CD4-positive, alpha-beta T cell treated with Interleukin-4 for 4 hours (primary cell): ENCODE measurements at places on chromosomes 2 and 18.

GRCh38 chr2:66344087-66344663, 90.8 kb upstream of the MEIS1 start:
- no peak for DNase-seq

DNA sequence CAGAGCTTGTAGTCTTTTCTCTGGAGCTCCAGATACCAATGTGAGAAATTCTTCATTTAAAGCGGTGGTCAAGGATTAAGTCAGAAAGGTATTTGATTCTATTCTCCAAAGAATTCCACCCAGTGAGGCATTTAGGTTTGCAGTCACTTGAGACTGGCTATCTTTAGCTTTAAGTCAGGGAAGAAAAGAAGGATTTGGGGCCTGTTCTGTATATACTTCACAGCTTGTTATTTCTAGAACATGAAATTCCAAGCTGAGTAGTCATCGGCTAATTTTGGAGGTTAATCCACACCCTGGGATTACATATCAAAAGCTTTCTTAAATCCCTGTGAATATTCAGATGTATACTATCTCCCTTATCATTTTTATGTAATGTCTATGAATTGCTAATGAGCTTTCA, 39.4 kb downstream of the MYOM1 start:
- no peak for DNase-seq

GRCh38 chr2:189536830-189537229, 43.8 kb downstream of the SLC40A1 start:
- DNase-seq, result no peak

DNA sequence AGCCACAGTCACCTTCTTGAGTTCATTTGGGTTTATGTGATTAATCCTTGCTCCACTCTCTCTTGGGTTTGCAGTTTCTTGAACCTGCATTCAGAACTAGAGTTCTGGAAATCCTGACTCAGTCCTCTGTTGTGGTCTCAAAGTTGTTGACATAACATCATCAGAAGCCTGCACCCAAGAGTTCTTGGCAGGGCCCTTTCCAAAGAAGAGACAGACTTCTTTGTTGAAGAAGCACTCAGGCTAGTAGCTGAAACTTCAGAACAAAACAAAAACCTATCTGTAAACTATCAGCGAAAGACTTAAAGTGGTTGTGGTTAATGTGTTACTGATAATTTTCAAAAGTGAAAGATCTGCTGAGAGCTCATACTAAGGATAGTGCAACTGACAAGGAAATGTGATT, 120.8 kb downstream of the FAM168B start:
- peak; percentile 31 for DNase-seq

GRCh38 chr2:130882991-130883390, 46.3 kb downstream of the ARHGEF4 start:
- no peak for DNase-seq

- DNase-seq, result no peak
These were observed 3.7 kb upstream of the INSIG2 start for GRCh38 chr2:118084491-118085089.

DNA sequence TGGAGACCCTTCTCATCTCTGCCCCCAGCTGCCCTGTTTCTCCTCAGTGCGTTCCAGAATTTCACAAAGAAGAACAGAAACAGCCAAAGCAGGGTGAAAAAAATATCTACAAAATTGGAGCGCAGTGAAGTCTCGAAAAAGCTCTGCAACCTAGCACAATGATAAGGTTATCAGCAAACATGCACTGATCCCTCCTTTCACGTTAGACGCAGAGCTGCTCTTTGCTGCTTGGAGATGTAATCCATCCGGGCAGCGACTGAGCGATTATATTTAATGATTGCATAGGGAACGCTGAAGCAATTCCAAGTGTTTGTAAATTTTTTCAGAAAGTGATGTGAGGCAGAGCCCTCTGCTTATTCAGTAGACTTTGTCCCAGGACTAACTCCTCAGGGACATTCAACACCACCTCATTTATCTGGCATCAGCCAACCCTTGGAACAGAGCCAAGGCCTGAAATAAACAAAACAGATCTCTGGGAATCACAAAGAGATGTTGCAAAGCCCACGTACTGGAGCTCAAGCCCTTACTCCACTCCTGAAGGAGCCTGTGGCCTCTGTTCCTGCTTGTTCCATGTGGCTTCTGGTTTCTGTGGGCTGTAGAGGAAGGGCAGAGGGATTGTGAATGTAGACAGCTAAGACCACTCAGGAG, 172.6 kb upstream of the BCL2L11 start:
- DNase-seq, result no peak

- DNase-seq, result no peak
These were observed 219.3 kb downstream of the TTC32 start for GRCh38 chr2:19682493-19682892.

DNA sequence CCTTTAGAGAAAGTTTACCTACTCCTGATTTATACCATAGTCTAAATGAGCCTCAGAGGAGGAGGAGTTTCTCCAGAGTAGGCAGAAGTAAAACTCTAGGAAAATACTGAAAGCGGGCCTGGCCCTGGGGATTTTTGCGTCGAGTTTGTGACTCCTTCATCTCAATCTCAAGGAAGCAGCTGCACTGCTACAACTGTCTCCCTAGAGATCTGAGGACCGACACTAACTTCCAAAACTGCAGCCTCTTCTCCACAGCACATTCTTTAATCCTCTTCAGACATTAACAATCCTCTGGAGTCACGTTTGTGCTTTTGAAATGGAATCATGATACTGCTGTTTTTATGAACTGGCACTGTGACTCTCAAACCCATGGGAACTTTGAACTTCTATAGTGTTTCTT, 281.4 kb downstream of the KCNS3 start:
- DNase-seq, result no peak

DNA sequence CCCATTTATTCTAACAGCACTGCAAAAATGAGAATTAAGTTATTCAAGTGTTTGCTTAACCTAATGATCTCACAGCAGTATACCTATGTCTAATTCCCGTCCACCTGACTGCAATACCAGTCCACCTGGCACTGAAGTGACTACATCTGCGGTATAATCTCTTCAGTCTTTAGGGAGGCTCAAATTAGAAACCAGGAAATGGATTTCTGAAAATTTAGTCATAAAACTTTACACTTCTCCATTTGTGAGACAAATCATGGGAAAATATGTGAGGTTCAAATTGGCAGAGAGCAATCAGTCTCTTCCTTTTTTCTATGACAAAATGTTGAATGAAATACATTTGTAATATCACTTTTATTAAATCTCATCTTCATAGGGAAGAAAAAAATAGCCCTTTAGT, 33.0 kb downstream of the FTCDNL1 start:
- no peak for DNase-seq

- no peak for DNase-seq
These were observed 559.8 kb upstream of the FANCL start for GRCh38 chr2:58800881-58801280.

DNA sequence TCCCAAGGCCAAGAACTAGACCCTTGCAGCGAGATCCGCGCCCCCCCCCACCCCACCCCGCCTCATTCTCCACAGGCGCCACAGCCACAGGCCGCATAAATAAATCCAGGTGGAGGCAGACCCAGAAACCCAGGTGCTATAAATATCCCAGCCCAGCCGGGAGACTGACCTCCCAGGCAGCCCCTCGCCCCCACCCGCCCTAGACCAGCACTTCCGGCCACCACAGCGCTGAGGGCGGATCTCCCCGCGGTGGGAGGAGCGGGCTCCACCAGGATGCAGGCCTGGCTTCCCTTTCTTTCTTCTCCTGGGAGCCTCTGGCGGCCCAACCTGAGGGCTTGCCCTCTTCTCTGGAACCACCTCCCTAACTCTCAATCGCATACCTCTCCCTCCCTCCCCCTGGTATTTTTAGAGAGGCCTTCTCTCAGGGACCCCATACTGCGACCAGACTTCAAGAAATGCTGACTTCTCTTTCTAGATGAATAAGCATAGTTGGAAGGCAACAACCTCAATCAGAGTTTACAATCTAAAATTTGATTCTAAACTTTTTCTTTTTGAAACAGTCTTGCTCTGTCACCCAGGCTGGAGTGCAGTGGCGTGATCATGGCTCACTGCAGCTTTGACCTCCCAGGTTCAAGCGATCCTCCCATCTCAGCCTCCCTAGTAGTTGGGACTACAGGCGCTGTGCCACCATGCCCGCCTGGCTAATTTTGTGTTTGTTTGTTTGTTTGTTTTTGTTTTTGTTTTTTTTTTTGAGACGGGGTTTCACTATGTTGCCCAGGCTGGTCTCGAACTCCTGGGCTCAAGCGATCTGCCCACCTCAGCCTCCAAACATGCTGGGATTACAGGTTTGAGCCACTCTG, 55.0 kb downstream of the PKDCC start:
- no peak for DNase-seq

DNA sequence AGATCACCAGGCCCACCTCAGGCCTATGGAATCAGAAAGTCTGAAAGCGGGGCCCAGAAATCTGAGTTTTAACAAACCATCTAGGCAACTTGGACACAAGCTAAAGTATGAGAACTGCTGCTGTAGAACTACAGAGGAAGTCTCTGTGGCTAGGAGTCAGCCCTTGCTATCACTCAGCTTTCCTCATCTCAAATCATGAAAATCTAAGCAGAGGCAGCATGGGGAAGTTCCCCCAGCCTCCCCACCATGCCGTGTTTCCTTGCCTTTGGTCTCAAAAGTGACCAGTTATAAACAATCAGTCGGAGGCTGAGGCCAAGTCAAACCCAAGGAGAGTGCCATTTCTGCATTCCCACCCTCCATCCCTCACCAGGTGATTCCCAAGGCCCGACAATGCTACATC, 404.7 kb downstream of the BCL11A start:
- no peak for DNase-seq

DNA sequence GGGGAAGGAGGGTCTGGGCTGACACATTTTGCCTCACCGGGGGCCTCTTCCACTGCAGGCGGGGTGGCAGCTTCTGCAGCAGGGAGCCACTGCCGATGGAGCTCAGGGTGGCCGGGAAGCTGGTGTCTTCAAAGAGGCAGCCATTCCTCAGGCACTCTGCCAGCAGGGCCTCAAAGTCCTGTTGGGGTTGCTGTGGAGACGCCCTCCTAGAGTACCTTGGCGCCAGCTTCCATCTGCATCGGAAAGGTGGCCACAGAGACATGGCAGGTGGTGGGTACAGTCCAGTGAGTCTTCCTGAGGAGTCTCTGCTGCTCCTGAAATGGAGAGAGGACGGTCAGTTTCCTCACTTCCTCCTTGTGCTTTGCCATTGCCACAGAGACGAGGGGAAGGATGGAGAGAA, 12.1 kb downstream of the CAPN14 start:
- DNase-seq, result no peak

DNA sequence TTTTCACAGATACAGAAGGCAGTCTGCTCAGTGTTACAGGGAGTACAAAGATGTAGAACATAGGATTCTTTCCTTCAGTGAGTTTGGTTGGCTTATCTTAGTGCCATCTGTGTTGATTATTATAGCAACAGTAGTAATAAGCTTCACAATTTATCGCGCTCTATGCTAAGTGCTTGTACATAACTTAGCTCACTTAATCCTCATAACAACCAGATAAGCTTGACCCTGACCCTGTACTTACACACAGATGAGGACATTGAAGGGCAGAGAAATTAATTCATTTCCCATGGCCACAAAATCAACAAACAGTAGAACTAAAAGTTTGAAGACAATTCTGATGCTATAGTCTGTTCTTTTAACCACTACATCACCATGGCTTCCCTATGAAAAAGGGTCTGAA, 121.8 kb downstream of the SPHKAP start:
- DNase-seq, result no peak

DNA sequence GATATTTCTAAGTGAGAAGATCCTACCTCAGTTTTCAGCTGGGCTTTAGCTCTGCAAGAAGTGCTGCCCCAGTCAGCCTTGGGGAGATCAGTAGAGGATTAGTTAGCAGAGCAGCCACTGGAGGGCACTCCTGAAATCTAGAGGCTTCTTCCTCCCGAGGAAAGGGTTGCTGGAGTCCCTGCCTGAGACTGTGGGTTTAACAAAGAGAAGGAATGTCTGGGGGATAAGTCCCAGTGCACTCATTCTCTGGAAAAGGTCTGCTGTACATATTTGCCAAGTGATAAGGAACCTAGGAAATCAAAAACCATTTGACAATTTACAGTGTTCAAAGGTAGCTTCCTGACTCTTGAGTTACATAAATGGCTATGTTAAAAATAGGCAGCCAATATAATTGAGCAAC, 207.2 kb downstream of the SLC8A1 start:
- no peak for DNase-seq

GRCh38 chr2:46448641-46449040, 30.7 kb upstream of the TMEM247 start:
- no peak for DNase-seq

DNA sequence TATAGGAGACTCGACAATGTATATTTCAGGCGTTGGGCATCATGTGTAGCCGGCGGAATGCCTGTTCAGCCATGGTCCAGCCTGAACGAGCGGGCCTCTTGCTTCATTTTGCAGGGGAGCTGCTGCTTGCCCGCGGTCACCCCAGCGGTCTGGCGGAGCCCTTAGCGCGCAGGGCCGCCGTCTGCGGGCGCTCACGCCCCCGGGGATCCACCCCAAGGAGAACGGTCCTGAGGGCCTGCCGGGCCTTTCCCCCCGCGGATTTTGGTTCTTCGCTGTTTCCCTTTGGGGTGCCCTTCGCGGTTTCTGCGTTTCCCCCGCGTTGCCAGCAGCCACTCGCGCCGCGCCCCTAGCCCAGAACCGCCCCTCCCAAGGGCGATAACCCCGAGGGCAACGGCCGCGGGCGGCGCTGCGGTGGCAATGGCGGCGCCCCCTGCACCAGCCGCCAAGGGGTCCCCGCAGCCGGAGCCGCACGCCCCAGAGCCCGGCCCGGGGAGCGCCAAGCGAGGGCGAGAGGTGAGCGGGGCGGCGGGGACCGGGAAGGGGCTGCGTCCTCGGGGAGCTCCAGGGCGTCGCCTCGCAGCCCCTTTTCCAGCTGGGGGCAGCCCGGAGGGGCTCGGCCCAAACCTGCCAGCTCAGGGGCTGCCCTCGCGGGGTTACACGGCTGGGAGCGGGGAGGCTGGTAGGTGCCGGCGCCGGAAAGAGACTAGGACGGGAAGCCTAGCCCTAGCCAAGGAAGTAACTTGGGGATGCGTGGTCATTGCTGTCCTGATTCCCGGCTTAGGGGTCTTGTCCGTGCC, at the start of gene MFSD2B:
Gene MFSD2B, plus strand, starts transcription at position 406 of the 797 bp plus-strand sequence. Its CDS starts 12 bp downstream, at position 418.
- no peak for DNase-seq

- DNase-seq, result no peak
These were observed 21.5 kb downstream of the IL1RN start for GRCh38 chr2:113148606-113149552.

DNA sequence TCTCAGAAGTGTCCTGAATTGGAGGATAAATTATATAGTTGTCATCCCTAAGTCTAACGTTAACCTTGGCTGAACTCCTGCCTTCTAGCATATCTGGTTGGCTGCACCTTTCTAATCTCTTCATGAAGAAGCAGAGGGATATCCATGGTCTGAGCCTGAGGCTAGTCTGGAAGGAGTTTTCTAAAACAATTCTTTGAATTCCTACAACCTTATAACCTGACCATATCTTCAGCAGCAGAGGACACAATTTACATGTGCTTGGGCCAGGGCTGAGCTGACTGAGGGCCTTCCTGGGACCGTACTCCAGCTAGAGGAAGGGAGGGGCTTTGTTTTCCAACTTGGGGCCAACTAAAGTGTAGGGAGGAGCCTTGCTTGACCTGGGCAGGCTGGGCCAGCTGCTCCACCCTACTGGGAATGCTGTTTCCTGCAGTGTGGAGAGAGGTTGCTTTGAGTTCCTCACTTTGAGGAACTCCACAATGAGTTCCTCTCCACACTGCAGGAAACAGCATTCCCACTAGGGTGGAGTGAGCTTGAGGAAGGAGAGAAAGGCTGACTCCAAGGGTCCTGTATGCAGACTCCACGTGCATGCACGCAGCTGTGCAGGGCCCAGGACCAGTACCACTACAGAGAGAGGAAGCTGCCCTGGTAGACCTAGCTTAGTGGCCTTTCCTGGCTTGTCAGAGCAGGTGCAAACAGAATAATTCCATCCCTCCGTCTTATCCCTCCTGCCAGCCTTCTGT, 19.6 kb downstream of the CEP68 start:
- no peak for DNase-seq

GRCh38 chr2:161596148-161596547, 28.1 kb upstream of the SLC4A10 start:
- DNase-seq, result no peak
